Stimulated activated CD4-positive, alpha-beta T cell treated with anti-CD3 and anti-CD28 coated beads, TNF-alpha, amount 100 ng/mL, for 4 hours (primary cell): ENCODE measurements at places on chromosomes 5 and 9.

- no peak for DNase-seq
These were observed 40.7 kb downstream of the TLR4 start for GRCh38 chr9:117744856-117745389.

DNA sequence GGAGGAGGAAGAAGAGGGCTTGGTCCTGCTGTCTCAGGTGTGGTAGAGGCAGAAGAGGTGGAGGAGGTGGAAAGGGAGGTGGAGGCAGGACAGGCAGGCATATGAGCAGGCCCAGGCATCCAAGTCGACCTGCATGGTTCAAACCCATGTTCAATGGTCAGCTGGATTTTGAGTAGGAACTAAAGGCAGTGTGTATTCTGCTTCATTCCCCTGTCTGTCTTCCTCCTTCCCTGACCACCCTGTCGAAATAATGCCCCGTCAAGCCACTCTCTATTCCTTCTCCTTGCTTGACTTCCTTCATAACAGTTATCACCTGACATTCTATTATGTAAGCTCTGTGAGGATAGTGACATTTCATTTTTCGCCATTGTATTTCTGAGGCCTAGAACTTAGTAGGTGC lies 34.8 kb downstream of the ATP6V0E1 start:
- DNase-seq: no peak

DNA sequence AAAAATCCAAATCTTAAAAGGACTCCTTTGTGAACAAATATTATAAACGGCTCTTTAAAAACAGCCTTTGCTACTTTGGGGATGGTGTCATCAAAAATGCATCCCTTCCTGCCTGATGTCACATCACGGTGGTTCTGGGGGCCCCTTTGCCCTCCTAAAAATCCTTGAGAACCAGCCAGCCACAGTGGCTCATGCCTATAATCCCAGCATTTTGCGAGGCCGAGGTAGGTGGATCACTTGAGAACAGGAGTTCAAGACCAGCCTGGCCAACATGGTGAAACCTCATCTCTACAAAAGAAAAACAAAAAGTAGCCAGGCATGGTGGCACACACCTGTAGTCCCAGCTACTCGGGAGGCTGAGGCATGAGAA lies 43.9 kb downstream of the FNBP1 start:
- DNase-seq: no peak

DNA sequence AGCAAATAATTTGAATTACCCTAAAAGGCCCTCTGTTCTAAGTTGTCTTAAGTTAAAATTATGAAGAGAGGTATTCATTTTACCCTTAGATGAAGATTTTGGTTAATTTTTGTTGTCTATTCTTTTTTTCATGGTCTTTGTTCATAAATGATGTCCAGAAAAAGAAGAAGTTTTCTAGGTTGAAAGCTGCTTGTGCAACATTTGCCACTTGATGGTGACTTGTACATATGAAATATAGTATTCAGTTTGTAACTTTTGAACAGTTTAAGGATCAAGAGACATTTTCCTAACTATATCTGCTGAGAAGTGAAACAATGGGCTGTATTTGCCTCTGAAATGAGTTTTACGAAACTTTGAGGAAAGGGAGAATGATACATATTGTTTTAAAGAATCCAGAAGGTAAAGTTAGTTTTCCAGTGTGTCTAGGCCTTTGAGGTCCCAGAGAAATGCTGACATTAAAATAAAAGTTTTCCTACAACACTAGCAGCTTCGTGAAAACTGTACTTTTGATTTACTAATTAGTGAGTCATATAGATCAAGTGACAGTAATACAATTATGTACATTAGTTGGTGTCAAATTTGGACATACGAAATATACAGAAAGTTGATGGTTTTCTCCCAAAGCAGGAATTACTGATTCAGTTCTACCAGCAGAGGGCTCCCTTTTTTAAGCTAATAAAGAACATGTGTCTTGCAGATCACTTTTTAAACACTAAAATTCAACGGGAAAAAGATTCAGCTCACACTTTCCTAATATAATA lies 70.5 kb downstream of the PIK3R1 start:
- no peak for DNase-seq

- DNase-seq: no peak
These were observed 34.8 kb downstream of the ITGA2 start for GRCh38 chr5:53023969-53024368.

DNA sequence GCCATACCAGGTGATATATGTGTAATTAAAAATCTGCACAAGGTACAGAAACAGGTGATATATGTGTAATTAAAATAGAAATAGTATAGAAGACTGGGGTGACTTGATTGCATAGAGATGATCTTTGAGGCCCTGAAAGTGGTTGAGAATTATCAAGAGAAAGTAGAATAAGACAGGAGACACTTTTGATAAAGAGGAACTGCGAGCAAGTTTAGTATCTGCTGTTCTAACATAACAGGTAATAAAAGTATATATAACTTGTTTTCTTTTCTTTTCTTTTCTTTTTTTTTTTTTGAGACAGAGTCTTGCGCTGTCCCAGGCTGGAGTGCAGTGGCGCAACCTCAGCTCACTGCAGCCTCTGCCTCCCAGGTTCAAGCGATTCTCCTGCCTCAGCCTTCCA lies 5.4 kb downstream of the SNX2 start:
- no peak for DNase-seq

- no peak for DNase-seq
These were observed 67.5 kb downstream of the C7 start for GRCh38 chr5:40976836-40977235.

GRCh38 chr5:134507452-134507851 lies 18.0 kb upstream of the JADE2 start:
- DNase-seq: no peak

DNA sequence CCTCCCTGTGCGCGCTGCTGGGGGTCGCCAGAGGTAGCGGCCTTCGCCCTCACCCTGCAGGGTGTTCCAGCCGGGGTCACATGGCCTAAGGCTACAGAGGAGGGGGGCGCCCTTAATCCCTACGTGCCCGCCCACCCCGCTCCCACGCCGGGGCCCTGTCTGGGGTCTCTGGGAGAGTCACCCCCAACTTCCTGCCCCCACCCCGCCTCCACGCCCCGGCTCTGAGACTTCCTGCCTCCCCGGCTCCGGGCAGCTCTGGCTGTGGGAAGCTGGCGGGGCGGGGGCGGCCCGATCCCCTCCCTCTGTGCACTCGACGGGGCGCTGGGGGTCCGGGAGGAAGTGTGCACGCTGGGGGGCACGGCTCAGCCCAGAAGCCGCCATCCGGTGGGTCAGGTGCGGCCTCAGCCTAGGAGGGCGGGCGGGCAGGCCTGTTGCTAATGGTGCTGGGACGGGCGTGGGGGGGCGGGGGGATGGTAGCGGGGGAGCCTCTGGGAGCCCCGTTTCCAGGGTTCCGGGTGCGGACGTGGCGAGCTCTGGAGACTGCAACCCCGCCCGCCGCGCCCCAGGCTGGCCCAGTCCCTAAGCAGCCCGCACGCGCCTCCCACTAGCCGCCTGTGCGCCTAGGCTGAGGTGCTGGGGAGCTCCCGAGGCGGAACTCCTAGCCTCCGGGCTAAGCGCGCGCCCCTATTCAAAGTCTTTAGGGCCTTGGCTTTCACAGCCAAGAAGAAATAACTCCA lies 61.6 kb downstream of the CXXC5 start:
- no peak for DNase-seq
